Activated CD8-positive, alpha-beta memory T cell treated with anti-CD3 and anti-CD28 coated beads, Interleukin-2, amount 50 U/mL, for 4 hours (primary cell): ENCODE measurements at places on chromosomes 5 and 9.

GRCh38 chr9:112890106-112891081 lies at the start of gene SLC46A2:
Gene SLC46A2, minus strand, starts transcription at chr9:112890876. Its CDS starts 195 bp downstream, at chr9:112890681.
- no peak for DNase-seq

- no peak for DNase-seq
Observed at GRCh38 chr5:114252226-114252625, 109.6 kb upstream of the KCNN2 start.

DNA sequence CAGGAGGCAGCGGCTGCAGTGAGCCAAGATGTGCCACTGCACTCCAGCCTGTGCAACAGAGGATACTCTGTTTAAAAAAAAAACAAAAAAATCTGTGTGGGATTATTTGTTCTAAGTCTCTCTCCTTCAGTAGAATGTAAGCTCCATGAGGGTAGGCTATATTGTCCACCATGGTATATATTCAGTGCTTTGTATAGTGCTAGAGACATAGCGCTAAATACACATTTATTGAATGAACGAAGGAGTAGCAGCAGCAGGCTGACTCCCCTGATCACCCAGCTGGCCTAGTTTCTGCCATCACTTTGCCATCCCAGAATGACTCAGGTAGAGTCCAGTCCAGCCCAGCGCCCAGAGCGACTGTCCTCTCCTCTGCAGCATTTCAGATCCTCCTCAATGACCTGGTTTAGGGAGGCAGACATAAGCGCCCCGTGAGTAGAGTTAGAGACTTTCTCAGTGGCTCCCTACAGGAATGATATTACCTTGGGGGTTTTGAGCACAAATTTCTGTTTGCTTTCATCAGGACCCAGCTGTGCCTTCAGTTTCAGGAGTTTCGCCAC lies 716 bp downstream of the HARS1 start:
- DNase-seq = no peak

- DNase-seq = no peak
Observed at GRCh38 chr9:36868586-36869282, 165.3 kb downstream of the PAX5 start.

DNA sequence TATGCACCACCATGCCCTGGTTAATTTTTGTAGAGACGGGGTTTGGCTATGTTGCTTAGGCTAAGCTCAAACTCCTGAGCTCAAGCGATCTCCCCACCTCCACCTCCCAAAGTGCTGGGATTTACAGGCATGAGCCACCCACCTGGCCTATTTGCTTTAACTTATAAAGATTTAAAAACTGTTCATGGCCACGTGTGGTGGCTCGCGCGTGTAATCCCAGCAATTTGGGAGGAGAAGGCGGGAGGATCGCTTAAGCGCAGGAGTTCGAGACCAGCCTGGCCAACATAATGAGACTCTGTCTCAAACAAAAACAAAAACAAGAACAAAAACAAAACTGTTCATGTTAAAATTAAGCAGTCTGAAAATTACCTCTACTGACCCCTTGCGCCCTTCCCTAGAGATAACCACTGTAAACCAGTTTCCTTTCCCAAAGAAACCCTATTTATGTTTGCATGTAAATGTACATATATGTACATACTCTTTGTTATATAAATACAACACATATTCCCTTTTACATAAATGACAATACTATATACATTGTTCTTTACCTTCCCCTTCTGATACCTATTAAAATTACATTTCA lies 1.5 kb downstream of the AK6 start:
- no peak for DNase-seq

DNA sequence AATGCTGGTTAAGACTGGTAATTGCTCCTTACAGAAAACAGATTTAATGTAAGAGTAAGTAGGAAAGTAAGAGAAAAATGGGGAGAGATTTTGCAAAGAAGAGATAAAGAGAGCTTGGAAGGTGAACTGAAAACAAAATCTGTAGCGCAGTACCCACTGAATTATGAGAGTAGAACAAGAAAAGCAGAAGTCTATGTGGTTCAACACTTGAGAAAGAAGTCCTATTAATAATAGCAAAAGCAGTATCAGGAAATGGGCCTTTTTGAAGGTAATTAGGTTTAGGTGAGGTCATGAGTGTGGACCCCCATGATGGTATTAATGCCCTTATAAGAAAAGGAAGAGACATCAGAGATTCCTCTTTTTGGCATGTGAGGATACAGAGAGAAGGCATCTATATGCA lies 460.6 kb downstream of the CETN3 start:
- no peak for DNase-seq

DNA sequence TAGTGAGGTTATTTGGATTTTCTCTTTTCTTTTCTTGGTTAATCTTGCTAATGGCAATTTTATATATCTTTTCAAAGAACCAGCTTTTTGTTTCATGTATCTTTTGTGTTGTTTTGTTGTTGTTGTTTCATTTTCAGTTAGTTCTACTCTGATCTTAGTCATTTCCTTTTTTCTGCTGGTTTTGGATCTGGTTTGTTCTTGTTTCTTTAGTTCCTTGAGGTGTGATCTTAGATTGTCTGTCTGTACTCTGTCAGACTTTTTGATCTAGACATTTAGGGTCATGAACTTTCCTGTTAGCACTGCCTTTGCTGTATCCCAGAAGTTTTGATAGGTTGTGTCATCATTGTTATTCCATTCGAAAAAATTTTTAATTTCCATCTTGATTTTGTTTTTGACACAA lies 399.7 kb downstream of the TLE1 start:
- no peak for DNase-seq

DNA sequence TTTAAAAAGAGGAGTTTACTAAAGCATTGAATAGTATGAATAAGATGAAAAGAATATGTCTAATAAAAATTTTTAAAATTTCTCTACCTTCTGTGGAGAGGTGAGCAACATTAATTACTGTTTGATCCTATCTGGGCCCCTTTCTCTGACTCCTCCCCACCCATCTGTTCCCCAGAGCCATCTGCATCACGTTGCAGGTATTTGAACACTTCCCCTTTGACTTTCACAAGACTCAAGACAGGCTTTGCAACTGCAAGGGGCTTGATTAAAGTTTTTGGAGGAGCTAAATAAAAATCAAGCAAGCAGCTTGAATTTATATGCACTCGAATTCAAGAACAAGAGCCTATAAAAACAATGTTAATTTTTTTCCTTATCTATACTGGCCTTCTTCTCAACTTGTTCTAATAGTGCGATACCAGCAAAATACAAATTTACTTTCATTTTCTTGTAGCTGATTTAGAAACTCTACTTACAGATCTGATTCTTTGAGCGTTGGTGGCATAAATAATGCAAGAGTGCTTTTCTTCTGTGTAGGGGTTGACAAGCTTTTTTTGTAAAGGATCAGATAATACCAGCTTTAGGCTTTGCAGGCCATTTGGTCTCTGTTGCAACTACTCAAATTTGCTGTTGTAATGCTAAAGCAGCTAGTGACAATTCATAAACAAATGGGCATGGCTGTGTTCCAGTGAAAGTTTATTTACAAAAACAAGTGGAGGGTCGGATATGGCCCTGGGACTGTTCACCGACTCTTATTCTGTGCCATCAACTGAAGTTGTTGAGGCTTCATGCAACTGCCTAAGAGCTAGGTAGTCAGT lies 21.2 kb downstream of the TXNDC8 start:
- no peak for DNase-seq

GRCh38 chr5:83946516-83946915 lies 225.9 kb upstream of the HAPLN1 start:
- DNase-seq = no peak

DNA sequence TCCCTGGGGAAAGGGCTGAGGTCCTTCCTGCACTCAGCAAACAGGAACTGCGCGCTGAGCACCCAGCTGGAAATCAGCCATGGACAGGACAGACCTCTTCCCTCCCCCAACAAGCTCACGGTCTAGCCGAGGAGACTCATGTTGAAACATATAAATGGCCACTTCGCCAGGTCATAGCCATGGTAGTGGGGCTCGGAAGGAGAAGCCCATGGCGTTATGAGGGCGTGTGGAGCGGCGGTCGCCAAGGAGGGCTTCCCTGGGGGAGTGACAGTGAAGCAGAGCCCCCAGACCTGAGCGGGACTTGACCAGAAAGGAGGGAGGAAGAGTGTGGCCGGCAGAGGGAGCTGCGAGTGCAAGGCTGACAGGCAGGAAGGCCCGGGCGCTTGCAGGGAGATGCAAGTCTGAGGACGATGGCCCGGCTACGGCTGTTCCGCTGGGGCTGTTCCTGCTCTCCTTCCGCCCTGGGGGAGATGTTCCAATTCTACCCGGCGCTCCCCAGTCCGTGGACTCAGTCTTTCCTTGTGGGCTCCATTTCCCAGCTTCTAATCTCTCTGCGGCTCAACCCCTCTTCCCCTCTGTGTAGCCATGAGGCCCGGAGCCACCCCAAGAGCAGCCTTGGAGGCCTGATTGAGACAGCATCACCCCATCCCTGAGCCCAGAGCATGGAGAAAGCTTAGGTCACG lies 43.9 kb upstream of the PRRC2B start:
- peak; percentile 89 for DNase-seq

DNA sequence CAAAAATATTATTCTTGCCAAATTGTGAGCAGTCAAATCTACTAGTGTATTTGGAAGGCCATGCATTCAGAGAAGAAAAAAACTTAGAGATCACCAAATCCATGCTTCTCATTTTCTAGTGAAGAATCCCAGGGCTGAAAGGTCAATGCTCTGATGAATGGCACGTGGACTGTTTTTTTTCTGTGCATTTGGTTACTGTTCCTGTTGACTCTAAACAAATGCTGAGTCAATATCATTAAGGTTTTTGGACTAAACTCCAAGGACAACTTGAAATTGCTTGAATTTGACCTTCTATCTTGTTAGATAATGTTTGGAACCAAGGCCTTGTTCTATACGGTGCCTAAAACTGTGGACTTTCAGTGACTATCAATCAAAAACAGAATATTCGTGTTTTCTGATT lies 142.2 kb downstream of the OSTF1 start:
- DNase-seq = no peak

- no peak for DNase-seq
Observed at GRCh38 chr9:106350777-106351176, 512.2 kb upstream of the ZNF462 start.

GRCh38 chr9:33277484-33277883 lies 12.6 kb downstream of the CHMP5 start:
- DNase-seq = no peak

DNA sequence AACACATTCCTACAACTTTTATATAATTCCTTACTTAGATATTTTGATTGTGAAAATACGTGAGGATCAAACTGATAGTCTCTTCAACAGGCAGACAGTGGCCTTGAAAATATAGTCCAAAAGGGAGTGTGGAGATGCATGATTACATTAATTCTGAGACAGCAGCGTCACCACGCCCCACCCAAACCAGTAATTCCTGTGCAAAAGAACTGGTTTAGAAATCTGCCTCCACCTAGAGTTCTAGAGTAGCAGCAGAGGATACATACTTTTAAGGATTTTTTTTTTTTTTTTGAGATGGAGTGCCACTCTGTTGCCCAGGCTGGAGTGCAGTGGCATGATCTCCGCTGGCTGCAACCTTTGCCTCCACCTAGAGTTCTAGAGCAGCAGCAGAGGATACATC lies 1.6 kb upstream of the TUT7 start:
- DNase-seq = no peak

DNA sequence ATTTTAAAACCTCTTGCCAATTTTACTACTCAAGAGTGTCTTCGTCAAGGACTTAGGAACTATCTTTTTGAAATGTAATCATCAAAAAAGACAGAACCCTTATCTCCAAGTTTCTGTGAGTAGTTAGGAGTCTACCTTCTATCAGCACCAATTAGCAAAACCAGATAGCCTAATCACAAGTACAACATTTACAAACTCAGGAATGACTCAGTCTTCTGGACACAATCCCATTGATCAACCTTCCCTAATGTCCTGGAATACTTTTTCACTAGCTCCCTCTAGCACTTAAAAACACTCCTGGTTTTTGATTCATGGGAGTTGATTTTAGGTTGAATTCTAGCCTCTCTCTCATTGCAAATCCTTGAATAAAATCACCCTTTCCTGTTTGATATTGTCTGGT lies 680.7 kb downstream of the PRR16 start:
- DNase-seq = no peak

GRCh38 chr5:151632524-151632923 lies 41.4 kb upstream of the FAT2 start:
- no peak for DNase-seq

DNA sequence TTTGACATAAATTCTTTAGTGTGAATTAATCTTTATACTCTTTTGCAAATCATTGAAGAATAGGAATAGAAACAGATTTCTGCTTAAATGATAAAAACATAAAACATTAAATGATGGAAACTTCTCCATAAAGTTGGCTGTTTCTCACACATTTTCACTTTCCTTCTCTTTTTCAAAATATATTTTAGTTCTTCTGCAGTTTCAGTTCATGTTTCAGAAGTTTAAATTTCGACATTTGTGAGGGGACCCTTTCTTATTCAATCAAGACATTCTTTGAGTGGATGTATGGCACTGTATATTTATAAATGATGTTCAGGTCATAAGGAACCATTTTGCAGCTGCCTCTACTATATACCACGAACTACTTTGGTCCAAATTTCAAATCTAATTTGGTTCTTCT lies 34.6 kb downstream of the TNFAIP8 start:
- DNase-seq = no peak

DNA sequence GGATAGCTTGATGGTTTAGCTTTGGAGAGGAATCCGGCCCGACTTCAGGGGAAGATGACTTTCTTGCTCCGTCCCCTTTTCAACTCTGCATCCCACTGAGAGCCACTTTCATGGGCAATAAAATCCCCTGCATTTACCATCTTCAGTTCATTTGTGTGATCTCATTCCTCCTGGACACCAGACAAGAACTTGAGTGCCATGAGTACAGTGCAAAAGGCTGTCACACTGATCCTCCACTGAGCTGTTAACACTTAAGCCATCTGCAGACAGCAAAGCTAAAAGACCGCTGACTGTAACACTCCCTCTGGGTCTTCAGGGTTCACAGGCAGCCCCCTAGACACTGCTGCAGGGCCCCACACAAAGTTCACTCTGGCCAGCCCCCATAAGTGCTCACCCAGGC lies 48.3 kb upstream of the TCERG1 start:
- DNase-seq = no peak

DNA sequence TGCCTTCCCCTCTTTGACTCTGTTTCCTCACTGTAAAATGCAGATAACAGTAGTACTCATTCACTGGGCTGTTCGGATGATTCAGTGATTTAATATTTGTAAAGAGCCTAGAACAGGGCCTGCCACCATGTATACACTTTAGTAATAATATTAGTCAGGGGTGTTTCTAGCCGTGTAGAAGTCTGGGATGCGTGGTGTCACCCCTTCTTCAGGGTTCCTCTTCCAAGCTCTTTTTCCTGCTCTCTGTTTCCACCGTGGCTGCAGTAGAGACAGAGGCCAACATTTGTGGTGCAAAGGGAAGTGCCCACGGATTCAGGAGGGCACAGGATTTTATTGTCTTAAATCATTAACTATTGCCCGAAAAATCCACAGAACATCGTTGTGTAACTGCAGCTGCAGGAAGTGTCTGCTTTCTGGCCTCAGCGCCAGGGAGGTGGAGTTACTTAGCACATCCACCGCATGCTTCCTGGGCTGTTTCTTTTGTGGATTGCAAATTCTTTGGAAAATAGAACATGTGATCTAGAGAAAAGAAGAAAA lies 61.7 kb downstream of the TRIO start:
- no peak for DNase-seq
